CD4-positive, alpha-beta T cell treated with Interleukin-2 at 100 ng/mL for 4 hours (primary cell): ENCODE measurements at places on chromosomes 16 and 17.
A peak's percentile ranks its signal among the peaks of the same experiment; 100 is the strongest.

- DNase-seq, result no peak
These were observed 119.5 kb downstream of the PARN start for GRCh38 chr16:14510581-14510938.

- DNase-seq, result no peak
These were observed 4.1 kb downstream of the AOC3 start for GRCh38 chr17:42855048-42855596.

- no peak for DNase-seq
These were observed 18.6 kb upstream of the SPN start for GRCh38 chr16:29644338-29644857.

DNA sequence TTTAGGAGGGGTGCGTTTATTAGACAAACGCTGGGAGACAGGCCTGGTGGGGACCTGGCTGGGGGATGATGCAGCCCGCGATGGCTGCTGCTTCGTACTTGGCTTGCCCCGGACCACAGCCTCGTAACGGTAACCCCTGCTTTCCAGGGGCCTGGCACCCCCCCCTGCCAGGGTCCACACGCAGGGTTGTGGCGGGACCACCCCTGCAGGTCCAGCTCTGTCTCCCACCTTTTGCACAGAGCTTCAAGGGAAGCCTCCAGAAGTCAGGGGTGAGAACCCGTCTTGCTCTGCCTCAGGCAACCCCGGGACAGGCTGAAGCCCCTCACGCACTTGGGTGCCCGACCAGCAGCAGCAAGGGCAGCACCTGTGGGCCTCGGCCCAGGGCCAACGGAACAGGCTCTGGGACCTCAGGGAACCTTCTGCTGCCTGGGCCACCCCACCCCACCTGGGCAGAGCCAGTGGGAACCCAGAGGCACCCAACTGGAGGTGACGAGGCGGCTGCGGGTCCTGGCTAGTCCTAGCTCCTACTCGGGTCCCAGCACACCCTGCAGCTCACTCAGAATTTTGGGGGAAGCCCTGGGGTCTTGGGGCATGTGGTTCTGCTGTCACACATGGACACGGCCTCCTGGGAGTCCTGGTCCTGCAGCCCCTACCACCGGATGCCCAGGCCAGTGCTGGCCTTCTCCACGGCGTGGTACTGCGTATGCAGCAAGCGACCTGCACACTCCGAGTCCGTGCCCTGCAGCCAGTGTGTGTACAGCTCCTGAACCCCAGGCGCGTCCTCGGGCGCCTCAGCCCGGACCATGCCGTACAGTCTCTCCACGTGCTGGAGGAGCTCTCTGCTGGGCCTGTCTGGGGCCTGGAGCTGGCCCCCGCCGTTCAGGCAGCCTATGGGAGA is 3.1 kb downstream of the HAGHL start:
- no peak for DNase-seq

GRCh38 chr16:29734786-29735185 is 11.0 kb downstream of the C16orf54 start:
- no peak for DNase-seq

DNA sequence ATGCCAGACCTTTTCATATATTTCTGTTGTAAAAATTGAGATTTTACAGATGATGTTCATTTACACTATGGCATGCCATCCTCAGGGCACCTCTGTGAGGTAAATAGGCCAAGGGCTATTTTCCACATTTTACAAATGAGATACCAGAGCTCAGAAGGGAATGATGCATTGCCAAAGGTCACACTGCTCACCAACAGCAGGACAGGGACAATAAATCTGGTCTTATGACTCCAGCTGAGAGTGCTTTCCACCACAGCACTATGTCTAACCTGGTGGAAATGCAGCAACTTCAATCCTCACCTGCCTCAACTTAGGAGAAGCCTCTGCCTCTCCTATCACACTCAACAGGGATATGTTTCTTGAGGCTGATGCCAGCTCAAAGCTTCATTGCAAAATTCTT is 40.6 kb downstream of the GRIN2A start:
- DNase-seq, result no peak

- peak; percentile 97 for DNase-seq
These were observed at the start of gene SPATA2L for GRCh38 chr16:89701425-89702406. Gene SPATA2L (minus strand): TSS chr16:89701705. CDS start chr16:89701232, 473 bp downstream.

GRCh38 chr16:77443357-77444146 is 8.7 kb upstream of the ADAMTS18 start:
- DNase-seq, result no peak
